Kidney (tissue), 22 donors: ENCODE measurements at places on chromosomes 7 and 10. TPM values are rescaled to one million over a fixed set of nuclear protein-coding genes. Genes with fewer than 3 reads are reported as not detected.

DNA sequence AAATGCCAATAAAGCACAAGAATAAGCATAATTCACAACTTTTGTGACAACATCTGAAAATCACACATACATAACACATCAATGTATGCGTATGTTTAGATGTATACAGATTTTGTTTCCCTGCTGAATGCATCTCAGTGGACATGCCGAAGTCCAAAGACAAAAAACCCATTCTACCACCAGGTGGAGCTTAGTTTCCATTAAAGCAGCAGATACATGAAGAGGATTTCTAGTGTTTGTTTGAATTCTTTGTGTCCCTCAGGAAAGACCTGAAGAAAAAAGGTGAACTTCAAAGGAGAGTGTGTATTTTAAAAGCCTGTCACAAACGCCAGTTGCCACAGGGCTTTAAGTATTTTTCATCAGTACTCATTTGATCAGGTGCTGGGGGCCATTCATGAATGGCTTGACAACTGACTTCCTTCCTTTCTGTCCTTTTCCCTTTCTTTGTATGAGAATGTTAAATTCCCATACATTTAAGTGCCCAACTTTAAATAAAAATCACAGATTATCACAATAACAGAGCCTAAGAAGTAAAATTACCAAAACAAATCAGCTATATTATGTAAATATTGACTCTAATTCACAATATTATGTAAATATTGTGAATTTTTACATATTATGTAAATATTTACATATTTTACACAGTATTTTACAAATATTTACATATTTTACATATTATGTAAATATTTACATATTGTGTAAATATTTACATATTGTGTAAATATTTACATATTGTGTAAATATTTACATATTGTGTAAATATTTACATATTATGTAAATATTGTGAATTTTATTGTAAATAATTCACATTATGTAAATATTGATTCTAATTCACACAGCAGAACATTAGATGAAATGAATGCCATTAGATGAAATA lies 343.0 kb downstream of the CRPPA start:
- no peak overlapping the region for H3K27ac ChIP-seq
- no peaks in the 10 kb centered on the region for H3K27me3 ChIP-seq
- no peak overlapping the region for H3K4me3 ChIP-seq
- H3K36me3 ChIP-seq = no peaks in the 10 kb centered on the region
- no peaks in the 10 kb centered on the region for H3K4me1 ChIP-seq
- DNase-seq = peak; percentile 86

GRCh38 chr10:122786269-122786668 lies 59.4 kb downstream of the CUZD1 start:
- no peaks in the 10 kb centered on the region for H3K36me3 ChIP-seq
- H3K4me3 ChIP-seq = no peak overlapping the region
- peak; percentile 72 for DNase-seq
- H3K27me3 ChIP-seq = no peaks in the 10 kb centered on the region
- no peaks in the 10 kb centered on the region for H3K4me1 ChIP-seq
- H3K27ac ChIP-seq = no peak overlapping the region

DNA sequence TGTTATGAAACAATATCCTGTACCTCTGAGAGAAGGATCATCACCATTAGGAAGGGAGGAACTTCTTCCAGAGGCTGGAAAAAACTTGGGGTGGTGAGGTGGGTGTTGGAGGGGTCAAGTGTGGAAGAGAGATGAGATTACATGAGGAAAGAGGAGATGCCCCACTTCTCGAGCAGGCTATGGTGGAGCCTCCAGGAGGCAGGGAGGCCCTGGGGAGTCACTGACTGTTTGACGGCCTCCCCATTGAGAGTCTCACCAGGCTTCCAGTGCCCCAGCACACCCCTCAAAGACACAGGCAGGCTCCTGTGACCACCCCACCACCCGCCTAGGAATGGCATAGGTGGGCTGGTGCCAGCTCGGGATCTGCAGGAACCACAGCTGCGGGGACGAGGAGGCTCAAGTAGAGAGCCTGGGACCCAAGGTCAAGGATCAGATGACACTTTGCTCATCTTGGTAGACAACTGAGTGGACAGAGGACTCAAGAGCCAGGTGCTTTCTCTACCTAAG lies 185.3 kb upstream of the GDF10 start:
- no peaks in the 10 kb centered on the region for H3K4me1 ChIP-seq
- no peak overlapping the region for H3K27ac ChIP-seq
- H3K4me3 ChIP-seq = no peak overlapping the region
- H3K36me3 ChIP-seq = no peaks in the 10 kb centered on the region

GRCh38 chr7:155338632-155339320 lies 41.1 kb downstream of the INSIG1 start:
- H3K36me3 ChIP-seq = no peaks in the 10 kb centered on the region
- H3K27me3 ChIP-seq = peaks cover 2% of the 10 kb centered on the region
- no peak for DNase-seq
- no peak overlapping the region for H3K4me3 ChIP-seq
- H3K4me1 ChIP-seq = no peaks in the 10 kb centered on the region

- no peaks in the 10 kb centered on the region for H3K27me3 ChIP-seq
- H3K36me3 ChIP-seq = no peaks in the 10 kb centered on the region
- H3K4me3 ChIP-seq = no peak overlapping the region
- no peaks in the 10 kb centered on the region for H3K4me1 ChIP-seq
Measured at GRCh38 chr7:116052006-116052405, 21.4 kb upstream of the TFEC start.

The ERVW-1 gene
- not detected for total RNA-seq

The SH2D4B gene
- 0.09 TPM for total RNA-seq

The NFKB2 gene
- 62.7 TPM for total RNA-seq

- H3K4me1 ChIP-seq = no peaks in the 10 kb centered on the region
- H3K36me3 ChIP-seq = no peaks in the 10 kb centered on the region
- no peak overlapping the region for H3K27ac ChIP-seq
- H3K4me3 ChIP-seq = no peak overlapping the region
- H3K27me3 ChIP-seq = no peaks in the 10 kb centered on the region
Measured at GRCh38 chr10:129622736-129623135, 155.7 kb downstream of the MGMT start.

The MYL10 gene
- total RNA-seq = not detected

- H3K27me3 ChIP-seq = no peaks in the 10 kb centered on the region
- no peaks in the 10 kb centered on the region for H3K36me3 ChIP-seq
- no peaks in the 10 kb centered on the region for H3K4me1 ChIP-seq
- H3K4me3 ChIP-seq = no peak overlapping the region
Measured at GRCh38 chr10:72925951-72926465, 28.6 kb downstream of the PLA2G12B start.

The PRSS37 gene
- not detected for total RNA-seq

DNA sequence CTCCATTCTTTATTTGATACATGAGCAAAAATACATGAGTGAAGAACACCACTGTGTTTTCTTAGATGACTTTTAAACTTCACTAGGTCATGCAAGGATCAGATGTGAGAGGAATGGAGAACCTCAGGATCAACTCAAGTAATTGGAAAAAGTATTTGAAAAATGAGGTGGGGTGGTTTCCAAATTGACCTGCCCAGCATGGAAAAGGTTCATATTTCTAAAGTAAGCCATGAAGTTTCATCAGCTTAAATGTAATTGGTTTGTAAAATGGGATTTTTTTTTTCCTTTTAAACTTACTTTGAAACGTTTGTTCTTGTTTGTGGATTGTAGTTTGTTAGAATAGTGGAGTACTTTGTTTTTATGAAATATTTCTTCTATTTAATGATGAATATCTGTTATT lies 134.8 kb downstream of the MLLT10 start:
- H3K4me1 ChIP-seq = peaks cover 2% of the 10 kb centered on the region
- no peaks in the 10 kb centered on the region for H3K27me3 ChIP-seq
- no peak for DNase-seq
- no peaks in the 10 kb centered on the region for H3K36me3 ChIP-seq
- H3K27ac ChIP-seq = no peak overlapping the region
